ENCODE measurements at places on chromosomes 11 and 22.

GRCh38 chr11:9808943-9809342 is 145.1 kb downstream of the SWAP70 start:
- DNase-seq, result no peak

DNA sequence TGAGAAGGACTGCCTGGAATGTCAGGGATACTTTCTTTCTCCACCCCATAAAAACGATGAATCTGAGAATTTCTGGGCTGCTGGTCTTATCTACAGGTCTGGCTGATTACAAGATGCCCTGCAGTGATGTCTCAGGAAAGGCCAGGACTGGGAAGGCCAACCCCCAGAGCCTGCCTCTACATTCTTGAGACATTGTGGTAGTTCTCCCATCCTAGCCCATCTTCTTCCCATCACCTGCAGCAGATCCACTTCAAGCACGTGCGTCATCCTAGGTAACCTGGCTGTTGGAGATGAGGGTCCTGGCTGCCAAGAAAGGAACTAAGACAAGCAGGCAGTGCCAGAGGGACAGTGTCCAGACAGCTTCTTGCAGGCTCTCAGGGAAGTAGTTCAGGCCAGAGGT is 44.1 kb upstream of the E2F8 start:
- DNase-seq, result no peak

GRCh38 chr22:20751185-20751851 is 22.6 kb upstream of the SERPIND1 start:
- DNase-seq, result peak; percentile 34

- DNase-seq, result no peak
Observed at GRCh38 chr22:50018608-50019285, 6.2 kb upstream of the IL17REL start.

GRCh38 chr11:11628651-11629050 is 6.8 kb upstream of the GALNT18 start:
- DNase-seq, result no peak

GRCh38 chr11:66676931-66677598 is 622 bp downstream of the RBM4B start:
- no peak for DNase-seq

- DNase-seq, result no peak
Observed at GRCh38 chr11:104060820-104061219, 24.4 kb downstream of the DDI1 start.

DNA sequence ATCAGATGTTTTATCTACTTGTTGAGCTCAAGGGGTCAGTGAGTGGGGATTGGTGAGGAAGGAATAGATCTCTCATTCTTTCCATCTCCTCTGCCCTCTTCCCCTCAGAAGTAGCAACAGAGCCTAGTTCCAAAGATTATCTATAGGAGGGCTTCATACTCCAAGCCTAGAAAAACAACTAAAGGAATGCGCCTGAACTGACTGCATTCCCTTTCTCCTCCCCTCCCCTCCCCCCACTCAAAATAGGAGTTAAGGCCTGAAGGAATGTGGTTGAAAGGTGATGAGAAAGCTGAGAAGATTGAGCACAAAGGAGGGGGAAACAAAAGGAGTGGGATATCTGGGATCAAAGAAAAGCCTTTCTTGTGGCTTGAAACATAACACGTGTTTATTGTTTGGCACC is 10.5 kb downstream of the EMSY start:
- DNase-seq, result no peak

- DNase-seq, result no peak
Observed at GRCh38 chr11:44328138-44328660, 18.3 kb upstream of the ALX4 start.

- no peak for DNase-seq
Observed at GRCh38 chr11:6554828-6555706, 48.3 kb downstream of the RRP8 start.

DNA sequence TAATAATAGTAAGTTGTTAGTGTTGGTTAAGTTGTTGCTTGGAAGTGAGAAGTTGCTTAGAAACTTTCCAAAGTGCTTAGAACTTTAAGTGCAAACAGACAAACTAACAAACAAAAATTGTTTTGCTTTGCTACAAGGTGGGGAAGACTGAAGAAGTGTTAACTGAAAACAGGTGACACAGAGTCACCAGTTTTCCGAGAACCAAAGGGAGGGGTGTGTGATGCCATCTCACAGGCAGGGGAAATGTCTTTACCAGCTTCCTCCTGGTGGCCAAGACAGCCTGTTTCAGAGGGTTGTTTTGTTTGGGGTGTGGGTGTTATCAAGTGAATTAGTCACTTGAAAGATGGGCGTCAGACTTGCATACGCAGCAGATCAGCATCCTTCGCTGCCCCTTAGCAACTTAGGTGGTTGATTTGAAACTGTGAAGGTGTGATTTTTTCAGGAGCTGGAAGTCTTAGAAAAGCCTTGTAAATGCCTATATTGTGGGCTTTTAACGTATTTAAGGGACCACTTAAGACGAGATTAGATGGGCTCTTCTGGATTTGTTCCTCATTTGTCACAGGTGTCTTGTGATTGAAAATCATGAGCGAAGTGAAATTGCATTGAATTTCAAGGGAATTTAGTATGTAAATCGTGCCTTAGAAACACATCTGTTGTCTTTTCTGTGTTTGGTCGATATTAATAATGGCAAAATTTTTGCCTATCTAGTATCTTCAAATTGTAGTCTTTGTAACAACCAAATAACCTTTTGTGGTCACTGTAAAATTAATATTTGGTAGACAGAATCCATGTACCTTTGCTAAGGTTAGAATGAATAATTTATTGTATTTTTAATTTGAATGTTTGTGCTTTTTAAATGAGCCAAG is 2.7 kb downstream of the NEAT1 start:
- peak; percentile 35 for DNase-seq
